Activated CD4-positive, CD25-positive, alpha-beta regulatory T cell (primary cell): ENCODE measurements at places on chromosomes 7 and 10.
A peak's percentile ranks its signal among the peaks of the same experiment; 100 is the strongest.

- no peak for DNase-seq
Measured at GRCh38 chr7:52830801-52831200, 204.6 kb upstream of the POM121L12 start.

DNA sequence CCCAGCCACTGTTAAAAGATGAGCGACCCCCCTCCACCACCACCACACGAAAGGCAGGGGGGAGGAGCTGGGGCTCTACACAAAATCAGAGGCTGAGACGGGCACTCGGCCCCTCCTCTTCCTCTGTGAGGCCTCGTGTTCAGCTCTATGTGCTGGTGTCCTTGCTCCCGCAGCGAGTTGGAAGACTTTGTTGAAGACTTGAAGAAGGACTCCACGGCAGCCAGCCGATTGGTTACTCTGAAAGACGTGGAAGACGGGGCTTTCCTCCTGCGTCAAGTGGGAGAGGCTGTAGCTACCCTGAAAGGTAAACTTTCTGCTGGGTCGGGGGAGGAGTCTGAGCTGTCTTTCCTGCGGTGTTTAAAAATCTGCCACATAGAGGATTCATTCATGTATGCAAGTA lies 203.7 kb downstream of the ARHGAP21 start:
- no peak for DNase-seq

DNA sequence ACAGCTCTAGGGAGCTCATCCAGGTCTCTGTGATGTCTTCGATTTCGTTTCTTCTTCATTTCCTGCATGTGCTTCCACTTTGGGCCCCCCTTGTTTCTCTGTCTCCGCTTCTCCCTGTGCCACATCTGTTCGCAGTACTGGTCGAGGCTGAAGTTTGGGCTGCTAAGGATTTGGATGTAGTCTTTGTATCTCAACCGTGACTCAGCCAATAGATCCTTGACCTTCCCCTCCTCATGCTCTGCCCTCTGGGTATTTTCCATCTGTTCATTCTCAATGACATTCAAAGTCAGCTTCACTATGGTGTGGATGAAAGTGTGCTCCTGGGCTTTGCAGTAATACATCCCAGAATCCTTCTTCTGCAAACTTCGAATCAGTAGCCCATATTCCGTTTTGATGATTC lies 187.4 kb downstream of the SEMA3D start:
- DNase-seq, result no peak

DNA sequence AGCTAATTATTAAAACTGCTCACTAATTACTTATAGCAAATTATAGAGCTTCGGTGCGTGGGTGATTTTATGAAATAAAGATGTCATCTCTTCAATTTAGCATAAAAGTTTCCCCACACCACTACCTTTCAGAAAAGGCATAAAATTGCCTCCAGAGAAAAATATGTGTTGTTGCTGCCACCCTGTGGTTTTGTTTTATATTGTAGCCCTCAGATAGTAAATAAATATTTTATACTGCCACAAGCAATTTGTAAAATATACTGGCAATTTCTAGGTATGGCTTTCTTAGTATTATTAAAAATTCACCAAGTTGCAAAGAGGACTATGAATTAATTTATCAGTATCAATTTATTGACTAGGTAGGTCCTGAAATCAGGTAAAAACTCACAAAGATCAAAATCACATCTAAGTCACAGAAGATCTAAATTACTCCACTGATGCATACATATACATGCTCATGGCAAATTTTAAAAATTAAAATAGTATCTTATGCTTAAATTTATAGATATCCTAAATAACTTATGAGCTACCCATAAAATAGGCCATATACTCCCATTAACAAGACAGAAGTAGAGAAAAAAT lies 26.5 kb downstream of the ASNS start:
- no peak for DNase-seq

- DNase-seq, result no peak
Measured at GRCh38 chr10:9305018-9305655, 1250.6 kb downstream of the GATA3 start.

DNA sequence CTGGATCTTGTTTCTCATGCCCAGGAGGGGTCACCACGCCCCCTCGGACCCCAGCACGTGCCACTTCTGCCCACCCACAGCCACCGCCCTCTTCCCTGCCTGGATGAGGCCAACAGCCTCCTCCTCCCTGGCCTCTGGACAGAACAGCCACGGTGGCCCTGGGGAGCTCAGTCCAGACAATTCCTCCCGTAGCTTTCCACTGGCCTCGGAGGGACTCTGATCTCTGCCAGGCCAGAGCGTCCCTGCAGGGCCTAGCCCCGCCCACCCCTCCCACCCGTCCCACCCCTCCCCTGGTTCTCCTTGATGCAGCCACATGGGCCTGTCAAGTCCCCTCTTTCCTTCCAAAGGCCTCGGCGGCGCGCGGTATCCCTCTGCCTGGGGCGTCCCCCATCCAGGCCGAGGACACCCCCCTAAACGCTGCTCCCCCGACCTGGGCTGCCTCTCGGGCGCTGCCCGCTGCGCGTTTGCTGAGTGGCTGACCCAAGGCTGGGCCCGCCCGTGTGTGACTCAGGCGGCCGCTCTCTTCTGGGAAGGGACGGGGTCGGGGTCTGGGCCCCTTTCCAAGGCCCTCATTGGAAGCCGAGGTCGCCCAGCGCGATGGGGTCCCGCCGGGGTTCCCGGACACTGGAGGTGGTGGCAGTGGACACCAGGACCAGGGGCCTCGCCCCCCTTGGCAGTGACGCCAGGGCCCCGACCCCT lies 557 bp downstream of the TMEM120A start:
- no peak for DNase-seq

DNA sequence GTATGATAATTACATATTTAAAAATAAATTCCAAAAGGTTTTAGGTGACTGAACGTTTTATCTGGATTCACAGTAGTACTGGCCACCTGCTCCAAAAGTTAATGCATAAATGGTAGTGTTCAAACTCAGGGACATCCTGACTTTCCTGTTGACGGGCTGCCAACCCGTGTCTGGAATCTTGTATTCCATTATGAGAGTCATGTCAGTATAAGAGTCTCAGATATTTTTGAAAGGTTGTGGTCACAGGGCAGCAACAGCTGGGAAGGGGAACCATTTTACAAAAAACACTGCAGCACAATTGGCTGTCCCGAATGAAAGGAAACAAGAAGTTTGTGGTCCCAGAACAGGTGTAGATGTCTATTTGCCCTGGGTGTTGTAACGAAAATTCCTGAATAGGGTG lies 2.8 kb downstream of the TDRD1 start:
- no peak for DNase-seq

GRCh38 chr7:73431041-73431835 lies 2.3 kb upstream of the FZD9 start:
- no peak for DNase-seq

DNA sequence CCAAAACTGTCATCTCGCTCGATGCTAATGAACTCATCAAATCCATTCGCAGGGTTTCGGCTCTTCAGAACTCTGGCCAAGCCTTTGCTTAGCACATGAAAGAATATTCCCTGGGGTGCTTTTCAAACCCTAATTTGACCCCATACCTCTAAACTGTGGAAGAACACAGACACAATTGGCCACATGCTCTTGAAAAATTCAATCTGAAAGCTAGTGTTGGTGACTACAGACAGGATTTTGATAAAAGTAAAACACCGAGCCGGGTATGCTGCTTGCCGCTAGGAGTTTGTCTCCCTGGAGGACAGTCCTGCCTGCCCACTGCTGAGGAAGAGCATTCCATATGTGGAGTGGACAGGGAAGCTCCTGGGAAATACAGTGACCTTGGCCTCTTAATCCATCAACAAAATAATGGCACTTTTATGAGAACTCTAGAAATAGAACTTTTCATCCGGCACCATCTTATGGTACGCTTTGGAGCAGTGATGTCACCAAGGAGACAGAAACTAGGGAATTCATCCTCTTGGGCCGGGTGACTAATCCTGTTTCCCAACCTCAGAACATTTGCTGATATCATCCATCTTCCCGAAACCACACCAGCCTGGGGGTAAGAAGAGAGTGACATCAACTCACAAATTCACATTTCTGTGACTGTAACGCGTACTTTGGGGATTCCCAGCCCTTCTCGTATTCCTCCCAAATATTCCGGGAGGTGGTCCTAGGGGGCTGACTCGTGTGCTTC lies 34.2 kb downstream of the MTURN start:
- no peak for DNase-seq

- DNase-seq, result no peak
Measured at GRCh38 chr7:36967387-36967786, 243.1 kb upstream of the AOAH start.

DNA sequence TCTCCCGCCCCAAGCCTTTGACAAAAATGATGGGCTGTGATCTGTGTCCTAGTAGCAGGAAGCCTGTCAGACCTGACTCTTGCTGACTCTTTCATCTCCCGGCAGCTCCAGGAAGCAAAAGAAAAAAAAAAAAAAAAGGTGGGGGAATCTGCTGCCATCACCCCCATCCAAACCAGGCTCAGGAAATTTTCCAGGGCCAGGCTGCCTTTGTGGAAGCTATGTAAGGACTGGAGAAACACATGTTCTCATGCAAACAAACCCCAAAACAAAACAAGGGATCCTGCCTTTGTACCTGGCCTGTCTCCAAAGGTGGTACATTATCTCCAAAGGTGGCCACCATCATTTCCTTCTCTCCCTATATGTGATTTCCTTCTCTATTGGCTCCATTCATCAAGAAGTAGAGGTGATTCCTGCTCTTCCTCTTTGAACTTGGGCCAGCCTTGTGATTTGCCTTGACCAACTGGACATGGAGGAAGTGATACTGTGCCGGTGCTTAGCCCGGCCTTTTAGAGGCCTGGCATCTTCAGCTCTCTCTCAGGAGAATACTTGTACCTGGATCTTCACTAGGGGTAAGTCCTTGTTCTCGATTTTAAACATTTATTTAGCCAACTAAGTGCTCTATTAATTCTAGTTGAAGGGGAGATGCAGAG lies 192.2 kb upstream of the SVIL start:
- no peak for DNase-seq

DNA sequence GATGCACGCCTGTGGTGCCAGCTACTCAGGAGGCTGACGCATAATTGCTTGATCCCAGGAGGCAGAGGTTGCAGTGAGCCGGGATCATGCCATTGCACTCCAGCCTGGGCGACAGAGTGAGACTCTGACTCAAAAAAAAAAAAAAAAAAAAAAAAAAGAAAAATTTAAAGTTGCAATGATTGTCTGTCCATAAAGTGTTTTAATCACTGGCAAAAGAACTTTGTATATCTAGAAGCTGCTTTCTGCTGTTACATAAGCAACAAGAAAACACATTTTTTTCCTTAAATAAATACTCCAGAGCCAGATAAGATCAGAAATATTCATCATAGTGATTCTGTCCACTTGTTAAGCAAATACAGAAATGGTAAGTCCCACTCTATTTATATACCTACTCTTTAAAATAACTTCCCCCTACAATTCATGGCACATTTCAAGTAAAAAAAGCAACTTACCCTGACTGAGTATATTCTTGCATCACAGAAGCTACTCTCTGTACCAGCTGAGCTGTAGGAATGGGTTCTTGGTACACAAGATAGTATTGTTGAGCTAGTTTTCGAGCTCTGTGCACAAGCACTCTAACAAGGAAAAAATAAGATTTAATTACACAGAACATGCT lies 7.6 kb downstream of the PSMA2 start:
- DNase-seq, result no peak

- DNase-seq, result peak; percentile 43
Measured at GRCh38 chr10:3805791-3806461, 20.9 kb upstream of the KLF6 start.

- no peak for DNase-seq
Measured at GRCh38 chr7:4745265-4745919, 30.0 kb upstream of the AP5Z1 start.

- DNase-seq, result no peak
Measured at GRCh38 chr10:129971381-129972144, 7.5 kb upstream of the EBF3 start.

DNA sequence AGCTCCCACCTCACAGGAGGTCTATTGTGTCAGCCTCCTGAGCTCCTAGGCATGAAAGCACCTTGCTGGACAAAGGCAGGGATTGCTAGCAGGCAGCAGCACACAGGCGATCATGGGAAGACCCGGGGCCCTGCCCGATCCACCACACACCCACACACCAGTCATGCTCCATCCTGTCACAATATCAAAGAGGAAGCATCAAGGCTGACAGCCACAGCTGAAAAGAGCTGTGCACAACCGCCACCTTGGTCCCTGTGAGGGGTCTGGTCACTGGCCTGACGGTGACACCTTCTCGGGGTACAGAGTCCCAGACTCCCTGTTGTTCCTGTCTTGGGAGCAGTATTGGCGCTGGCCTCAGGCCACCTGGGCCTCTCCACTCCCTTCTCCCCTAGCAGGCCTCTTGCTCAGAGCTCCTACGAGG lies 89.7 kb upstream of the RET start:
- no peak for DNase-seq

DNA sequence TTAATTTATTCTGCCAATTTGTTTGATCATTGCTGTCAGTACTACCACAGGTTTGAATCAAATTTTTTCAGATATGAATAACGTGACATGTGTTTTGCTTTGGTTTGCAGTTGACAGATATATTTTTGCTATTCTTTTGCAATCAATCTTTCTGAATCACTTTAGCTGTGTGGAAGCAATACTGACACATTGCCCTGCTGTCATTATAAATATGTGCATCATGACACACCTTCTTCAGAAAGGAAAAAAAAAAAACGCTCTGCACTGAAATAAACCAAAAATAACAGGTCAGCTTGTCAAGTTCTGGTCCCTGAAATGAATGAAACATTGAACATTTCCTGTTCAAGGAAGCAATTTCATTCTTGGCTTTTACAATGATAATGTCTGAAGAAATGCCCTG lies 93.8 kb upstream of the FAM13C start:
- DNase-seq, result no peak

DNA sequence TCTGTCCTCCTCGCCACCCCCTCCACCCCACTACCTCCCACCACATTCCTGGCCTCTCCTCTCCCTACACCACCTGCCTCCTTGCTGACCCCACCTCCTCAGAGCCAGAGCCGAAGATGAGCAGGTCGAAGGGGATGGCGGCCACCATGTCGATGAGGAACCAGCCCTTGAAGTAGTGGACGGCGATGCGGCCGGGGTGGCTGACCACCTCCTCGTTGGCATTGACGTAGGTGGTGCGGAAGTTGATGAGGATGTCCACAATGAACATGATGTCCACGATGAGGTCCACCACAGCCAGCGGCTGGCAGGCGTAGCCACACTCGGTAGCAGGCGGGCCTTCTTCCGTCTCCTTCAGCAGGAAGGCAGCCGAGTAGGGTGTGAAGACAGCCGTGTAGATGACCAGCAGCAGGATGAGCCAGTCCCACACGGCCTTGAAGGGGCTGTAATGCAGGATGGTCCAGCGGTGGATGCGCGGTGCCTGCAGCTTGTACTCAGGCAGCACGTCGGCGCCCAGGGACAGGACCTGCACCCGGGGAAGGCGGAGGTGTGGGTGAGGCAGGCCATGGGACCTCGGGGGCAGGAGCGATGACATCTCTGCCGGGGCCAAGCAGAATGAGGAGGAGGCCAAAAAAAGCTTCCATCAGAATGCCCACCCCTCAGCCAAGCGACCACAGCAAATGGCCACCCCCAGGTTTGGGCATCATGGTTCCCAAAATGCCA lies 25.6 kb downstream of the KCNH2 start:
- DNase-seq, result no peak

DNA sequence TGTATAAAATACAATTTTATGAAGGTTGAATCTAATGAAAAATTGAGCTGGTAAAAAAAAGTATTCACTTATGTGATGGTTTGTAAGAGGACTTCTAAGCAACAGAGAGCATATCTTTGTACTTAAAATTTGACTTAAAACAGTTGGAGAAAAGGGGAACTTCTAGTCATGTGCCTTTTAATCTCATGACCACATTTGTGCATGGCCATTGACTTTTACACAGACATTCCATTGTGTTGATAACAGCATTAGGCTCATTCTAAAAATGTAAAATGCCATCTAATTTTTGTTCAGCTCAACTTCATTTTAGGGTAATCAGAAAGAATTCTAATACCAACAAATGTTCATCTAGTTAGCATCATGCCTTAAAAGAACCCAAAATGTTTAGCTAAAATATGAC lies 119.9 kb downstream of the HPSE2 start:
- DNase-seq, result no peak
